ENCODE measurements at places on chromosomes 13 and 19.

- no peak for DNase-seq
Measured at GRCh38 chr19:46192992-46193650, 36.4 kb upstream of the IGFL1 start.

GRCh38 chr13:112143753-112144615 lies 77.0 kb downstream of the SOX1 start:
- DNase-seq, result no peak

DNA sequence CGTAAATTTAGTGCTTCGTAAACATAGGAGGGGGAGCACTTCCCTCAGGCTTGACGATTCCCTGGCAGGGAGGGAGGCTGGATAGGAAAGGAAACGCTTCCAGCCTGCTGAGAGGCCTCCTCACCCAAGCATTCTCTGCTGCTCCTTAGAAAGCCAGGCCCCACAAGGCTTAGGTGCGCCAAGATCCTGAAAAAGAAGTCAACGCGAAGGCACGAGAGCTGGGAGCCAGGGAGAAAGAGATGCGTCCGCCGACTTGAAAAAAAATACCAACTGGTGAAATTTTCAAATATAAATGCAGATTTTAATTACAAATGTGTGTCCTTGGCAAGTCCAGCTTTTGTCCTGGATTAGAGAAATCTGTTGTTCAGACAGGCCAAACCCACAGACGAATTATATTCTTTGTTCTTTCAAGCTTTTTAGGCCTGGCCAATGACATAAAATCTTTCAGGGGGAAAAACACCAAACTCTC lies 64.0 kb downstream of the ALOX5AP start:
- no peak for DNase-seq

DNA sequence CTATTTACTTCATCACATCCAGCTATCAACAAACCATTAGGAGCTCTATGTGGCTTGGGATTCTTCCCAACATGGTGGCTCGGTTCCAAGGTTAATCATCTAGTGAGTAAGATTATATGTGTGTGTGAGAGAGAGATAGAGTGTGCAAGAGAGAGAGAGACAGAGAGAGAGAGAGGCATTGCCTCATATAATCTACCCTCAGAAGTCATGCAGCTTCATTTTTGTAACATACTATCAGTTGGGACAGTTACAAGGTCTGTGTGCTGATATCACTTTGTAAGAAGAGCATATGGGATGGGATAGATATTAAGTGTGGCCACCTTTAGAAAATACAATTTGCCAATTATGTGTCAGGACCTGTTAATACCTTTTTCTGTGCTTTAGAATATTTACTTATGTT lies 104.1 kb downstream of the NDFIP2 start:
- no peak for DNase-seq

- no peak for DNase-seq
Measured at GRCh38 chr19:6518145-6518911, 12.5 kb upstream of the TNFSF9 start.

- peak; percentile 83 for DNase-seq
Measured at GRCh38 chr19:42252365-42253244, 2.3 kb downstream of the ERF start.

DNA sequence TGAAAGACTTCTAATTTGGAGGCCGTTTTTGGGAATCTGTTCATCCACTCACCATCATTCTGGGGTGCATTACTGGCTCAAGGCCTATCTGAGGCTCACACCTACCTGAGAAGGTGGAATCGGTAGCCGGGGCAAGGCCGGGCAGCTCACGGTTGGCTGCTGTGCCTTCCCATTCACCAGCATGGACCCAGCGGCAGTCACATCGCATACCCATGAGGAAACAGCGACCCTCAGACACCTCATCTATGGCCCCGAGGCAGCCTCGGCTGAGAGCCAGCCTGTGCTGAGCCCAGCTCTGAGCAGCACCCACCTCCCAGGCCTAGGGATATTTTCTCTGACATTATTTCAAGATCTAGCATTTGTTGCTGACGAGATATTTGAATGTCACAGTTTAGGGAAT lies 130.5 kb downstream of the ATP11A start:
- DNase-seq, result no peak

DNA sequence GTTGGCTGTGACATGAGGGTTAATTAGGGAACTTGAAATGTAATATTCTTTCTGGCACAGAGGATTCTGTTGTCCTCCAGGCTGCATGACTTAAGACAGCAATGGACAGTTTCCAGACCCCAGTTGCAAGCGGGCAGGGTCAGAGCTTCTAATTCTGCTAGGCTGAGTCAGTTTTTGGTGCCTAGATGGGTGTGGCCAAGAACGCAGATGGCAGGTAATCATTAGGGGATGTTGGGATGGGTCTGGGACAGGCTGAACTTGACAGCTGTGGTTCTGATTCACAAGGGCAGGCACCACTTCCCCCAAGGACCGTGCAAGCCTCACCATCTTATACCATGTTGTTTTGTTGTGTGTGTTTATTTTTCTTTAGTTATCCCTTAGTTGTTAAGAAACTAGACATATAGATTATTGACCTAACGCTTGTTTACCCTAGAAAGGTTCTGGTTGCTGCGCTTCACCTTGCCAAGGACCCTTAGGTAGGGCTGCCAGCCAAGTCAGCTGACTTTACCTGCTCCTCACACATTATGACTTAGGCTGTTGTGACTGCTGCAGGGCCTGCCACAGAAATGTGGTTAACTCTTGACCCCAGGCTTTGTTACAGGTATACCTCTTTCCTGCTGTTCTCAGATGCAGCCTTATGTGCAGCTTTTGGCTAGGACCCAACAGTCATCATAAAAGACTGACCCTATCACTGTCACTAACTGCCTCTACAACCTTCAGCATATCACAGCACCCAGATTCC lies 117.7 kb upstream of the KLF12 start:
- no peak for DNase-seq

DNA sequence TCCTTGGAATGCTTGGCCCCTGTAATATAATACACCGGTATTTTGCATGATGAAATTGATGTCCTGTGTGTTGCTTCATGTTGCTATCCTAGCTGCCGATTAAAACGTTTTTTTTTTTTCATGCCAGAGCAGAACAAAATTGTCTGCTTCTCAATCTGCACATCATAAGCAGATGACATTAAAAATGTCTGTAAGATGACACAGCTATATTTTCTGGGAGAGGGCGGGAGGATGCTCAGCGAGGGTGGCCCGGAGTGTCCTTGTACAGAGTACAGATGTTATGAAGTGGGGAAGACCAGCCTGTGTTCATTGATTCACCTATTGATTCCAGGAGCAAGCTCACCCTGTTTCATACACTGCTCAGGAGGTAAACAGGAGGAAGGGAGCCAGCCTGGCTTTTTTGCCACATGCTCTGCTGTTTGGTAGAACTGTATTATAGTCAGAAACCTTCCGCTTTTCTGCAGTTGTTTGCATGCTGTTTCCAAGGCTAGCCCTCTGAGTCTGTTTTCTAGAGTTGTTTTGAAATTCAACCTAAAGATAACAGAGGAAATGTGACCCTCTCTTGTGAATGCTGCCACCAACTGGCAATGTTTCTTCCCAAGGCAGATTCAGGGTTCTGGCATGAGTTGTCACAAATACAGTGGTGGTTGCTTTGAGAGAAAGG lies 4.7 kb upstream of the IRS2 start:
- DNase-seq, result no peak

DNA sequence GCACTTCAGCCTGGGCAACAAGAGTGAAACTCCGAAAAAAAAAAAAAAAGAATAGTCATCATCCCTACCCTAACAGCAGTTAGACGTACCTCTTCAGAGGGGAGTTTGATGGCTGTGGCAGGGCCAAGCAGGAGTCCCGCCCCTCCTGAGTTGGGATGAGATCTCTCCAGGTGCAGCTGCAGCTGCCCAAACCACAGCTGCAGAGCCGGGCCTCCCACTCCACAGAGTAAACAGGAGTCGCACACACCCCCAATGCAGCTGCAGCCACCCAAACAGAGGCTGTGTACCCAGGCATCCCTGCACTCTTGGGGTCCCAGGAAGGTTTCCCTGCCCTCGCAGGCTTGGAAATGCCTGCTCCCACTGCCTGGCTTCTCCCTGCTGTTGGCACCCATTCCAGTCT lies 17.4 kb upstream of the MLLT1 start:
- DNase-seq, result no peak

DNA sequence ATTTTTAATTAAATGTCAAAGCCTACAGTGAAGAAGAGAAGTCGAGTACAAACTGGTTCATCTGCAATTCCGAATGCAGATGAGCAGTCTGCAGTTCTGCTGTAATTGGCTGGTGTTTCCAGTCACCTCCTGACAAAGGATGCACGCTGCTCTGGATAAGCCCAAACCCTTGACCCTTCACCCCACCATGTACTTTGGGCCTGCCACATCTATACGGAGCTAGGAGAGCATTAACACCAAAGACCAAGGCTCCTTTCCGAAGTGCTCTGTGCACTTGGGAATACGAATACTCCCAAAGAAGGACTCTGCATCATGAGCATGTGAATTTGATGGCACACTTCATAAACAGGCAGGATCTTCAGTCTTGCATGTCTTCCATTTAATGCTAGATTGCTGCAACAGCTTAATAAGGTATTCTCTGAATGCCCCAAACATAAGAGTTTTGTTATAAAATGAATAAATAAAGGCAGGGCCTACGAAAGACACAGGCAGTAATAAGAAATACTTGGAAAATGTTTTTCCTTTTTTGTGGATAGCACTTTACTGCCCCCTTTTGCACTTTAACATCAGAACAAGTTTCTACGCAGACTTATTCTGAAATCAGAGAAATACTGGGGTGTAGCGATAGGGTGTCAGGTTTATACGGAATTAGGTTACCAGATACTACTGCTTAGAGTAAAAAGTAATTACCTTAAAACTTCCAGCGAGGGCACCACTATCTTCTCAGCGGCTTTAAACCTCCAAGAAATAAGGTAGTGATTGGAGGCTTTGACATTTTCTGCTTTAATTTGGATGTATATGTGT lies 15.0 kb downstream of the EFNB2 start:
- DNase-seq, result no peak

DNA sequence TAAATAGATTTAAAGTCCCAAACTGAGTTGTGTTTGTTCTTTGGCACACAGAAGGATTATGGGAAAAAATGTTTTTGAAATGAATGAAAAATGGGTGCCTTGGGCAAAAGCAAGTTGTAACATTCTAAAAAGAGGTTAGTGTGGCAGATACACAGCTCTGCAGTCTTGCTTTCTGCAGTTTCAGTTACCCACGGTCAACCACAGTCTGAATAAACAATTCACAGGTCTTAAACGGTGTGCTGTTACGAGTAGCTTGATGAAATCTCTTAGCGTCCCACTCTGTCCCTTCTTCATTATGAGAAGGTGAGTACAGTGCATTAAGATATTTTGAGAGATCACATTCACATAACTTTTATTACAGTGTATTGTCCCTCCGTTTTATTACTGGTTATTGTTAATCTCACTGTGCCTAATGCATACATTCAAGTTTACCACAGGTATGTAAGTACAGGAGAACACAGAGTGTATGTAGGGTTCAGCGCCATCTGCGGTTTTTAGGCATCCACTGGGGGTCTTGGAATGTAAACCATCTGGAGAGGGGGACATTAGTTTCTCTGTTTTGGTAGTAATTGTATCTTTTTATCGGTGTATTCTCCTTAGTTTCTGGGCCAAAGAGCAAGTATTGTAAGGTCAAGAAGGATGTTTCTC lies 8.1 kb downstream of the FARP1 start:
- DNase-seq, result no peak

DNA sequence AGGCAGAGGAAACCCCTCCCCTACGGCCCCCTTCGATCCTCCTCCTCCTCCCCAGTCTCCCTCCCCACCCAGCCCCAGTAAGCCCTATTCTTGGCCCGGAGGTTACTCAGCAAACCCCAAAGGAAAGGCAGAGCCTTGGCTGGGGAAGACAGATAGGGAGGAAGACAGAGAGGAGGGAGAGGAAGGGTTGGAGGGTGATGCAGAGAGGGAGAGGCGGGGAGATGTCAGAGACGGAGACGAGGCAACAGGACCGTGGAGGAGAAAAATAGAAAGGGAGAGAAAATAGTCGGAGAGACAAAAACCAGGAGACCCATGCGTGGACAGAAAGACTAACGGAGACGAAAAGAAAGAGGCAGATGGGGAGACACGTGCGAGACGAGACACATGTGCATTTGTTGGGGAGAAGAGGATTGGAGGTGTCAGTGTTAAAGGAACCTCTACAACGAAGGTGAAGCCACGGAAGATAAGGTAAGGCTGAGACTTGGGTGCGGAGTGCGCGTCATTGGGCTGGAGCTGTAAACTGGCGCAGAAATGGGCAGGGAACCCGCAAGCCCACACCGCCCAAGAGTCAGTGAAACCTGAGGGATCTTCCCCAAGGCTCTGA lies 2.9 kb downstream of the TGFB1 start:
- DNase-seq, result no peak

GRCh38 chr19:18274219-18274780 lies at the start of gene IQCN:
IQCN (minus strand) TSS chr19:18274452; CDS start chr19:18269478, 4,974 bp downstream.
- DNase-seq, result no peak

DNA sequence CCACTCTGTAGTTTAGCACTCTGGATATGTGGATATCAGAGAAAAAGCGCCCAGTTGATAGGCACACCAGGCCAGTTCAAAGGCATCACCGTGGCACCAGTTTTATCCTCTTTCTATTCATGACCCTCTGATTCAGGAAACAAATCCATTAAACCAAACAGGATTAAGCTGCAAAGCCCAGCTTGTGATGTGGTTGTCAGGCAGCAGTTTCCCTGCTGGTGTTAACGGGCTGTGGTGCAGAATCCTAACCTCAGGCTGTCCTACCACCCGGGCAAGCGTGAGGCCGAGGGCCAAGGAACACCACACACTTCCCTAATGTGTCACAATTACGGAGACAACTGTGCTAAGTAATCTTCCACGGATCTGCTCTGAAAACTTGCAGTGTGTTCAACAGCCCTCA lies 209.1 kb downstream of the OLFM4 start:
- DNase-seq, result no peak

DNA sequence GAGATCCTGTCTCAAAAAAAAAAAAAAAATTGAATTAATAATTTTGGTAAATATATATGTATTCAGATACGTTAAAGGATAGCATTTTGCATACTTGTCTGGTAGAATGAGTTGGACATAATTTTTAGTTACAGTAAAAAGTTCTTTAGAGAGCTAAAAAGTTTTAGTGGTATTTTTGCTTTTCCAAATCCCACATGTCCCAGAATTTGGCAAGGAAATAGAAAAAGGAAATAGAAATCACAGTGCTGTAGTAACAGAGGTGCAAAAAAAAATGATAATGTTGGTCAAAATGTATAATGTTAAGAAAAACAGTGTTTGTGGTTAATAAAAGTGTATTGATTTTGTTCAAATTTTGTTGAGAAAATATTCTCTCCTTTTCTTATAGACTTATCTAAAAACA lies 96.8 kb downstream of the LRCH1 start:
- DNase-seq, result no peak

GRCh38 chr19:33458171-33458633 lies 63.4 kb downstream of the PEPD start:
- no peak for DNase-seq

DNA sequence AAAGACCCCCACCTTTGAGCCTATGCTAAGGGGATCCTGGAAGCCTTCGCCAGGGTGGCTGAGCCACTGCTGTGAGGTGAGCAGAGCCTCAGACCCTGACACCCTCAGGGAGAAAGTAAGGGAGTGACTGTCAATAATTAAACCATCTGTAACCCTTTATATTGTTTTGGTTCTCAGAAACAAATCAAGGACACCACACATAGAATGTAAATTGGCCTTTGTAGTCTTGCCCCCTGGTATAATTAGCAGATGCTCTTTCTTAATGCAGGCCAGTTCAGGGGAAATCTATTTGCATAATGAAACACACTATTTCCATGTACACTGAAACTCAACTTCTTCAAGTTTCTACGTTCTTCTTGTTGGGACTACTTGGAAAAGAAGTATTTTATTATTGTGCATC lies 127.7 kb upstream of the EDNRB start:
- DNase-seq, result no peak

All from spinal cord (tissue), 10 donors.